CD4-positive, alpha-beta T cell treated with Interferon alpha-2 for 1 hour (primary cell): ENCODE measurements at places on chromosomes 4 and X.

- no peak for DNase-seq
Observed at GRCh38 chr4:38223782-38224236, 263.6 kb downstream of the PTTG2 start.

GRCh38 chr4:11765849-11766453 lies 337.3 kb upstream of the HS3ST1 start:
- peak; percentile 7 for DNase-seq

GRCh38 chrX:152733261-152733975 lies at the start of the genes CSAG1 and MAGEA12:
Gene CSAG1 (minus strand): TSS chrX:152733721. CDS start chrX:152732460, 1,261 bp downstream.
Gene MAGEA12 (plus strand): TSS chrX:152733757. CDS start chrX:152736162, 2,405 bp downstream.
- DNase-seq, result no peak

GRCh38 chr4:145347684-145348083 lies 134.0 kb upstream of the SMAD1 start:
- DNase-seq, result no peak

DNA sequence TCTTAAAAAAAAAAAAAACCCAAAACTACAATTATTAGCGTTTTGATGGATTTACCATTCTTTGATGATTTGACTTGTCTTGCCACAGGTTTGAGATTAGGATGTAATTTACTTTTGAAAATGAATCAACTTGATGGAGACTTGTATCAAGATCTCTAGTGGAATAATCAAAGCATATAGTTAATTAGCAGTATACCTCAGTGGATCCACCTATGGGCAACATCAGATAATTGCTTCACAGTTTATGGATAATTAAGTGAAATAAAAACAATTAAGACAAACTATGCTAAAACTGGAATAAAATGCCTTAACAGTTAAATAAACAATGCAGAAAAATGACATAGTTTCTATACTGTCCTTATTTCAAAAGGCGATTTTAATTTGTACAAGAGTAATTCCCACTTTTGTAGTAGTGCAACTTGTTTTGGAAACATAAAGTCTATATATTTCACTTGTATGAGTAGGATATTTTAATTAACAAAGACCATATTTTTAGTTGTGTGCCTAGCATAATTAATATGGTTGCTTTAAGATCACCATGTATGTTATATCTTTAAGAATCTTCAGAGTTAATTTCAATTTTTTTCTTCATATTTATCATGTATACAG lies 4.2 kb downstream of the CPEB2 start:
- peak; percentile 57 for DNase-seq

- no peak for DNase-seq
Observed at GRCh38 chr4:81883530-81884450, 412.1 kb upstream of the RASGEF1B start.
